ENCODE measurements at places on chromosomes 16 and 17. TPM values are rescaled to one million over a fixed set of nuclear protein-coding genes. Genes with fewer than 3 reads are reported as not detected.

DNA sequence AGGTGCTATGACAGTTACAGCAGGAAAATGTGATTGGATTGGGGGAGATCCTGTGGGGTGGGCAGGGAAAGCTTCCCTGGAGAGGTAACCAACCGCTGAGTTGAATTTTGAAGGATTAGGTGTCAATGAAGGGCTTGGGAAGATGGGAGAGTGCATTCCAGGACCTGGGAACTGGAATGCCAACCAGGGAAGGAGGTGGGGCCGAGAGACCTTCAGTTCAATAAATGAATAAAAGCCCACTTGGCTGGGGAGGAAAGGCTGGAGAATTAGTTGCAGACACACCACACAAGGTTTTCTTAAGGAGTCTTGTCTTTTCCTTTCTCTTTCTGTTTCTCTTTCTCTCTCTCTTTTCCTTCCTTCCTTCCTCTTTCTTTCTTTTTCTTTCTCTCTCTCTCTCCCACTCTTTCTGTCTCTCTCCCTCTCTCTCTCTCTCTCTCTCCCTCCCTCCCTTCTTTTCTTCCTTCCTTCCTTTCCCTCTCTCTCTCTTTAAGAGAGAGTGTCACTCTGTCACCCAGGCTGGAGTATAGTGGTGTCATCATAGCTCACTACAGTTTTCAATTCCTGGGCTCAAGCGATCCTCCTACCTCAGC, 3.3 kb downstream of the USP43 start:
- DNase-seq = no peak

DNA sequence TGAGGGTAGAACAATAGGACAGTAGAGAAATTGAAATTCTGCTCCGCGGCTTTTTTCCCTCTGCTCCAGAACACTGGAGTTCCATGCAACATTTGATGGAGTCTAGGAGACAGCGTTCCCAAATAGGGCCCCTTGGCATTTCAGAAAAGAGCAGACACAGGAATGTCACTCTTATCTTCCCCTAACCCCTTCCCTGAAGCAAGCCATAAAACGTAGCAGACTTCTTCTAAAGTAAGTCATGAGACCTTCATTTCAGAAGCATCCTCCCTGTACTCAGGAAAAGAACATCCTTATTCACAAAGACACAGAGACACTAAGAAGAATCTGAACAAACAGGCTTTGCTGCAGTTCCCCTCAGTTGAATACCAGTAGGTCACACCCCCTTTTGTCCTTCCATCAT, 296.1 kb upstream of the SOX9 start:
- no peak for DNase-seq

DNA sequence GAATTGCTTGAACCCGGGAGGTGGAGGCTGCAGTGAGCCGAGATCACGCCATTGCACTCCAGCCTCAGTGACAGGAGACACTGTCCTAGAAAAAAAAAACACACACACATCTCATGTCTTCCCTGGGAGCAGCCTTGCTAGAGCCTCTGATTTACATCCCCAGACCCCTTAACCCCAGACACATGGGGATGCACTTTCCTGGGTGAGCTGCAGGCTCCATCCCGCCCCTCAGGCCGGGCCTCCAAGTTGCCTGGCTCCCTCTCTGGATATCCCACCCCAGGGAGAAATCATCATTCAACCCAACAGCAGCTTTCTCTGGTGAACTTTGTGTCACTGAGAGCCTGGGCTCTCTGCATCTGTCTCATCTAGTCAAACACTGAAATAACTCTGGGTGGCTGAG, 21.5 kb downstream of the SRL start:
- DNase-seq = no peak

LPO gene
- total RNA-seq = not detected

CIBAR2 gene
- not detected for total RNA-seq

OR1F1 gene
- total RNA-seq = not detected

ARMC7 gene
- 9.9 TPM for total RNA-seq

Measured in HFFc6 (cell line).